ENCODE measurements at places on chromosomes 3 and 15. TPM values are rescaled to one million over a fixed set of nuclear protein-coding genes. Genes with fewer than 3 reads are reported as not detected.

GRCh38 chr3:119729996-119730395, 27.2 kb downstream of the CFAP91 start:
- DNase-seq, result no peak

Gene LIPH
- not detected for total RNA-seq

DNA sequence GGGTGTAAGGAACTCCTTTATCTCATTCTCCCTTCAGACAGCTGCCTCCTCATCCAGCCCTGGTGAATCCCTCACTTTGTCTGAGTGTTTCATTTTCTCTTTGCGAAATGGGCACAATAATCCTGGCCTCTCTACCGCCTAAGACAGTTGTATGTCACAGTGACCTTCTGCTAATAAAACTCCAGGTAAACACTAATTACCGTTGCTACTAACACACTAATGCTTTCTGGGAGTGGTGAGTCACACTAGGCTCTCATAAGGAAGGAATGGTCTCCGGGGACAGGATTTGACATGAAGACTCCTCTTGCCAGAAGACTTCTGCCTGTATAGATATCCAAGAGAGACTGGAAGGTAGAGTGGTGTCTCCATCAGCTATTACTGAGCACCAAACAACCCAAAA, 71.7 kb upstream of the SNRK start:
- DNase-seq, result no peak

DNA sequence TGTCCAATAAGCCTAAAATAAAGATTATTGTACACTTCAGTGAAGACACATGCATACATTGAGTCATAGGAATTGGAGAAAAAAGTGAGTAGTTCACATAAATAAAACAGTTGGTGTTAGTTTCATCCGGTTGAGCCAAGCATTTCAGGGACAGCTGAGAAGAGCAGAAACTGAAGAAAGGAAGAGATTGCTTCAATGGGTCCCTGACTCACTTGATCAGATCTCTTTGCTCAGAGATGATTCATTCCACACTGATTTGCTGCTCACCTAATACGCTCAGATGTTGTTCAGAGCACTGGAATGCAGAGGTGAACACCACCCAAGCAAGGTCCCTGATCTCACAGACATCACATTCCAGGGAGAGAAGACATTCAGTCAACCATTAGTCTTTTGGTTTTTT, 93.7 kb downstream of the RAD18 start:
- DNase-seq, result no peak

GRCh38 chr15:77396692-77397091, 23.2 kb downstream of the PEAK1 start:
- DNase-seq, result no peak

GRCh38 chr3:137835096-137835495, 71.0 kb downstream of the SOX14 start:
- DNase-seq, result no peak

Gene RAB6B
- 1.2 TPM for total RNA-seq

- DNase-seq, result no peak
Measured at GRCh38 chr3:6266135-6266534, 594.8 kb upstream of the GRM7 start.

Gene PARL
- total RNA-seq, result 41.3 TPM

DNA sequence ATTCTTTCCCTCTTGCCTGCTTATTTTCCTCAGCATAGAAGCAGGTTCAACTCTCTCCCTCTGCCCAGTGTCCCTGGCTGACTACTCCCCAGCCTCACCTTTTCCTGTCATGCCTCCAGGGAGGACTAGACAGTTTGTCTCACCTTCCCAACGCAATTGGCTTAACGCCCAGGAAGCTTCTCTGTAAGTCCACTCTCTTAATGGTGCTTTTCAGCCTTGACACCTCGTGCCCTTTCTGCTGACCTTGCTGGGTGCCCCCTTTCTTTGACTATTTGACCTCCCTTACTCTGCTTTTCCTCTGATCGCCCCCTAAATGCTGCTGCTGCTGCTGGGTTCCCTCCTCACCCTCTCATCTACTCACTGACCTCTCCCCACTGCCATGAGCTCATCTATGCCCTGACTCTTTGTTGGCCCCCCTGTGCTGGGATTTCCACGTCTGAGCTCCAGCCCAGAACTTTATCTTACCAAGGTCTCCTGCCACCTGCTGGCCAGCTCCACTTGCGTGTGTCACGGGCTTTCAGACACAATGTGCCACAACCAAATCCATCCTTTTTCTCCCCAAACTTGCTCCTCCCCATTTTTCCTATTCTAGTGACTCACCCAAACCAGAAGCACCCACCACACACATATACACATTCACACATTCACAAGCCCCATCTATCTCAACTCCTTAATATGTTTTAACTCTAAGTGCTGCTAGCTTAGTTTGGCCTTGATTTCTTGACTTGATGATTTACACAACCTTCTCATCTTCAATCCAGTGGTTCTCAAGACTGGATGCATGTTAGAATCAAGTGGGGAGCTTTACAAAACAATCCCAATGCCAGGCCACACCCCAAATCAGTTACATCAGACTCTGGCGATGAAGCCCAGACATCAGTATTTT, 16.6 kb downstream of the EPB42 start:
- peak; percentile 41 for DNase-seq
